ENCODE measurements at places on chromosomes 16 and 17. TPM values are rescaled to one million over a fixed set of nuclear protein-coding genes. Genes with fewer than 3 reads are reported as not detected.
A peak's percentile ranks its signal among the peaks of the same experiment; 100 is the strongest.

- peak; percentile 72 for DNase-seq
Measured at GRCh38 chr16:74700438-74701225, at the start of gene MLKL. Gene MLKL, minus strand, starts transcription at chr16:74700862. Its CDS starts 5,105 bp downstream, at chr16:74695757.

- DNase-seq, result no peak
Measured at GRCh38 chr16:70750893-70751467, 50.0 kb downstream of the VAC14 start.

DNA sequence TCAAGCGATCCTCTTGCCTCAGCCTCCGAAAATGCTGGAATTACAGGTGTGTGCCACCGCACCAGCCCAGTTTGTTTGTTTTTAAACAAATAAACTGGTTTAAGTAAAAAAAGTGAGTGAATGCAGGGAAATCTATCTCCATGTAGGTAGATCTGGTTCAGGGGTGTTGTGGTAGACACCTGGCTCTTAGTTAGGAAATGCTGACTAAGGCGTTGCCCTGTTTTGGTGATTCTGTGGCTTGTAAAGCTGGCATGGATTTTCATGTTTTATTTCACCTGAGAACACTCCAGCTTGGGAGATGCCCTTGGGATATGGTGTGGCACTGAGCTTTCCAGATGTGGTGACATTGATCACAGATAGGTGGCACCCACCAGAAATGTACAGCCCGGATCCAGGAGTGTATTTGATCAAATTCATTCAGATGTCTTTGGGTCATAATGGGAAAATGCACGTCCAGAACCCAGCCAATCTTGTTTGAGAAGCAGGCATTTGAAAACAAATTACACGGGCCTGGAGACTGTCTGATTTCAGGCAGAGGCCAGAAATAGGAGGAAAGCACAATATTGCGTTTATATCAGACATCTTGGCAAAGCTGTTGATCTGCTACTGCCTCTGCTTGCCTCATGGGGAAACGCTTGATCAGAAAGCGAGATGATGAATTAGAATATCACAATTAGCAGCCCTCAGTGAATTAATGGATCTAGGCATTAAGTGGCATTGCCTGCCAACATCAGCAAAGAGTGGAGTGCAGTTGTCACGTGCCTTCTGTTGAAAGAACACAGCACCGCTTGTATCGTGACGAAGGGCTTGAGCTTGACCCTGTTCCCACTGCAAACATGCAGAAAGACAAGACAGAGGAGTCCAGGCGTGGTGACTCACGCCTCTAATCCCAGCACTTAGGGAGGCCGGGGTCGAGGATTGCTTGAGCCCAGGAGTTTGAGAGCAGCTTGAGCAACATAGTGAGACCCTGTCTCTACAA lies 7.3 kb upstream of the IL34 start:
- DNase-seq, result no peak

DNA sequence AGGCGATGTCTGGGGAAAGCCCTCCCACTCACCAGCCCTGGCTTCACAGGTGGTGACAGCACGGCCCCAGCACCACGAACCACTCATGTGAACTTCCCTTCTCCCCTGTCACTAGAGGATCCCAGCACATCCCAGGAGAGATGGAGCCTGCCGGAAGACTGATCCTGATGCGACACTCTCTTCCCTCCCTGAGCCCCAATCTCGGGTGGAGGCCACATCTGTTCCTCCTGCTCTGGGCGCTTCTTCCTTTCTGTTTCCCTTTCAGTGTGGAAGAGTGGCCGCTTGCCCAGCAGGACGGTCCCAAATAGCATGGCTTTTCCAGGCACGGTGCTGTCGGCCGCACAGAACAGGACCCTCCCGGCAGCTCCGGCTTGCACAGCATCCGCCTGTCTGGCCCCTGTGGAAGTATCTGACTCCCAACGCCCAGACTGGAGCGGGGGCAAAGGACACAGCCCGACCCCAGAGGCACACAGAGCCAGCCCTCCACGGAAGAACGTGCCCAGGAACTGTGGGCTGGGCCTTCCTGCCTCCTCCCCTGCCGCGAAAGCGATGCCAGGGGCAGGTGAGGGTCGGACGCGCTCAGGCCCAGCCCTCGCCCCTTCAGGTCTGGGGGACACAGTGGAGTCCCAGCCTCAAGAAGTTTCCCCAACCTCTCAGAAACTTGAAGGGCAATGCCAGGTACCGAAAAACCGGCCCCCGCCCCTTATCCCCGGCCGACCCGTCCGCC lies 37.6 kb downstream of the CBFA2T3 start:
- no peak for DNase-seq

- DNase-seq, result no peak
Measured at GRCh38 chr17:43342589-43342890, 56.3 kb upstream of the ARL4D start.

The KREMEN2 gene
- polyA plus RNA-seq, result 1.6 TPM

The PRAC2 gene
- polyA plus RNA-seq, result not detected

The YBX2 gene
- 0.57 TPM for polyA plus RNA-seq

The ELMO3 gene
- polyA plus RNA-seq, result 1.4 TPM

The TBC1D3 gene
- not detected for polyA plus RNA-seq

The C1QTNF8 gene
- not detected for polyA plus RNA-seq

The KRTAP9-8 gene
- not detected for polyA plus RNA-seq

The GGT6 gene
- not detected for polyA plus RNA-seq
